Fibroblast of skin of scalp (primary cell): ENCODE measurements at places on chromosomes 6 and 20.

GRCh38 chr20:59831024-59831915 lies 102.2 kb downstream of the SYCP2 start:
- no peak for DNase-seq

DNA sequence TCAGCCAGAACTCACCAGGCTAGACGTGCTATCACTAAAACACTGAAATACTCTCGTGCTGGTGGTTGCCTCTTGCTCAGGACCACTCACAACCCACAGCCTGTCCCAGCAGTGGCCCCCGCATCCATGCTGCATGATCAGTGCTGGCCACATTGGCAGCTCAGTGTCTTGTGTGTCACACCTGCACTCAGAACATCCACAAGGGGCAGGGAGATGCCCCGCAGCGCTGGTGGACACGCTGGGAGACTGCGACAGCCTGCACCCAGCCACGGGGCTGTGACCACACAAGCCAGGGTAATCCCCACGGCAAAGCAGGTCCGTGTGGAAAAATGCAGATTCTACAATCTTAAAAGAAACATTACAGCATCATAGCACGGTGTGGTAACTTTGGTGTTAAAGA lies 23.9 kb upstream of the APMAP start:
- DNase-seq: no peak

DNA sequence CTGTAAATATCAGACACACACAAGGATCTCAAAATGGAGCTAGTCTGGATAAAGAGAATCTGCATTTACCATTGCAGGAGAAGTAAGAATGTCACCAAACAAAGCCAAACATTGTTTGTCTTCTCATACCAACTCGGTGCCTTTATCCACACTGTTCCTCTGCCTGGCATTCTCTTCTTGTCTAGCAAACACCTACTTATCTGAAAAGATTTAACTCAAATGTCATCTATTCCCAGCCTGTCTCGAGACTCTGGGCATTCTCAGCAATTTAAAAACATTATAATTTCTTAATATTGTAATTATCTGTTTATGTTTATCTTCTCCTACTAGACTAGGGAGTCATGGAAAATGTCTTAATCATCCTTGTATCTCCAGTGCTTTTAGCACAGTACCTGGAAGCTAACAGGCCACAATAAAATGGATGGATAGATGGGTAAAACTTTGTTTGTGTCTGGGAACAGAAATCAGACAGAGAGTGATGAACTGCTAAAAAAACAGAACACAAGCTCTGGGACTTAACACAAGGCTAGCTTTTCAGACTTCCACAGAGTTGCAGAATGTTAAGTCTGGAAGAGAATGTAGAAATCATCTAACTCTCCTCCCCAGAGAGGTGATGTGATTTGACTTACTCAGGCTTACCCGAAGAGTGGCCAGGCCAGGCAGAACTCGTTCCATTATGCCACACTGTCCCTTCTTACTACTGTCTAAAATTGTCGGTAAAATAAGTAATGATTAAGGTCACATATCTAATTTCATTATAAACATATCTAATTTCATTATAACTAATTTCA lies 42.3 kb upstream of the FAM83C start:
- no peak for DNase-seq

DNA sequence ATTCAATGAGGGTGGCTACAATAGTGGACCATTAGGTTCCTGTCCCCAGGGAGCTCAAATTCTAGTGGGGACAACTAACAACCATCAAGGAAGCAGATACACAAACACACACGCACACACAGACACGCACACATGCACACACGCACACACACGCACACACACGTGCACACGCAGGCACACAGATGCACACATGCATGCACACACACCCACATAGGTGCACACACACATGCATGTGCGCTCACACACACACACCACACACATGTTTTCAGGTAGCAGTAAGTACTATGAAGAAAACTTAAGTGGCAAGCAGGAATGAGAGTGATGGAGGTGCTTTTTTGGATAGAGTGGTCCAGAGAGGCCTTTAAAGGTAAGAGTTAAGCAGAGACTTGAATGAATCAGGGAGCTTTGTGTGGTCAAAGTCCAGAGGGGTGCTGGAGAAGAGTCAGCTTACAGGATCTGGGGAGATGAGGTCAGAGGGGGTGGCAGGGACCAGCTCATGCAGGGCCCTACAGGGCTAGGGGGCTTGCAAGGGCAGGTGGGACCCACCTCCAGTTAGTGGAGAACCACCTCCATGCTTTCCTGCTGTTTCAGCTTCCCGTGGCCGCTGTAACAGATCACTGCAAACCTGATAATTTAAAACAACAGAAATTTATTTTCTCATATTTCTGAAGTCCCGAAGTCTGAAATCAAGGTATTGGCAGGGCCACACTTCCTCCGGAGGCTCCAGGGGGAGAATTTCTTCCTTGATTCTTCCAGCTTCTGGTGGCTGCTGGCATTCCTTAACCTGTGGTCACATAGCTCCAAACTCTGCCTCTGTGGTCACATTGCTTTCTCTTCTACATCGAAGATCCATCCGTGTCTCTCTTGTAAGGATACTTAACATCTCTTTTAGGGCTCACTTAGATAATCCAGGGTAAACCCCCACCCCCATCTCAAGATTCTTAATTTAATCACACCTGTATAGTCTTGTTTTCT lies 6.9 kb upstream of the NSFL1C start:
- no peak for DNase-seq

- DNase-seq: no peak
These were observed 212.5 kb upstream of the CHD6 start for GRCh38 chr20:41830702-41831101.

GRCh38 chr6:44005507-44005903 lies 121.7 kb downstream of the MRPL14 start:
- no peak for DNase-seq

- DNase-seq: no peak
These were observed 35.3 kb downstream of the CD109 start for GRCh38 chr6:73731285-73731684.

DNA sequence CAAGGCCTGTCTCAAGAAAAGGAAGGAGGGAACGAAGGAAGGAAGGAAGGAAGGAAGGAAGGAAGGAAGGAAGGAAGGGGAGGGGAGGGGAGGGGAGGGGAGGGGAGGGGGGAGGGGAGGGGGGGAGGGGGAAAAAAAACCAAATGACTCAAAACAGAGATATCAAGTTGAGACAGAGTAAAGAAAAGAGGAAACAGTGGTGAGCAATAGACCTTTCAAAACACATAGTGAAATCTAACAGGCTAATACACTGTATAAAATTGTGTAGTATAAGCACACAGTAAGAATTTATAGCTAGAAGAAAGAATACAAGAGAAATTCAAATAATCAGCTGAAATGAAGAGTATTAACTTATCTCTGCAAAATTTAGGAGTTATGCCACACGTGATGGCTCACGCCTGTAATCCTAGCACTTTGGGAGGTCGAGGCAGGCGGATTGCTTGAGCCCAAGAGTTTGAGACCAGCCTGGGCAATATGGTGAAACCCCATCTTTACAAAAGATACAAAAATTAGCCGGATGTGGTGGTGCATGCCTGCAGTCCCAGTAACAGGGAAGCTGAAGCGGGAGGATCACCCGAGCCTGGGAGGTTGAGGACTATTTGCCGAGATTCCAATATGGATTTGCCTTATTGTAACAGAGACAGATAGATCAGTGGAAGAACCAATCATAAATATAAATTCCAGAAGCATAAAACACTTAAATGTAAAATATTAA lies 123.2 kb downstream of the PRND start:
- DNase-seq: no peak

- DNase-seq: no peak
These were observed 9.2 kb upstream of the BPIFB6 start for GRCh38 chr20:33022289-33022688.
